ENCODE measurements at places on chromosomes 1 and 21.
A peak's percentile ranks its signal among the peaks of the same experiment; 100 is the strongest.

- H3K27me3 ChIP-seq = no peaks in the 10 kb centered on the region
- H3K4me3 ChIP-seq = no peak overlapping the region
- no peak for DNase-seq
- H3K4me1 ChIP-seq = no peaks in the 10 kb centered on the region
- no peaks in the 10 kb centered on the region for H3K36me3 ChIP-seq
Observed at GRCh38 chr1:177281901-177282300, 111.1 kb downstream of the BRINP2 start.

GRCh38 chr1:180811886-180812285 lies 100.8 kb upstream of the KIAA1614 start:
- no peaks in the 10 kb centered on the region for H3K4me1 ChIP-seq
- H3K27ac ChIP-seq = no peak overlapping the region
- no peaks in the 10 kb centered on the region for H3K27me3 ChIP-seq
- H3K4me3 ChIP-seq = no peak overlapping the region
- H3K36me3 ChIP-seq = no peaks in the 10 kb centered on the region
- no peak for DNase-seq

- DNase-seq = no peak
- no peak overlapping the region for H3K27ac ChIP-seq
- no peak overlapping the region for H3K4me3 ChIP-seq
- no peaks in the 10 kb centered on the region for H3K27me3 ChIP-seq
- no peaks in the 10 kb centered on the region for H3K36me3 ChIP-seq
Observed at GRCh38 chr1:159229896-159230295, 25.2 kb downstream of the ACKR1 start.

DNA sequence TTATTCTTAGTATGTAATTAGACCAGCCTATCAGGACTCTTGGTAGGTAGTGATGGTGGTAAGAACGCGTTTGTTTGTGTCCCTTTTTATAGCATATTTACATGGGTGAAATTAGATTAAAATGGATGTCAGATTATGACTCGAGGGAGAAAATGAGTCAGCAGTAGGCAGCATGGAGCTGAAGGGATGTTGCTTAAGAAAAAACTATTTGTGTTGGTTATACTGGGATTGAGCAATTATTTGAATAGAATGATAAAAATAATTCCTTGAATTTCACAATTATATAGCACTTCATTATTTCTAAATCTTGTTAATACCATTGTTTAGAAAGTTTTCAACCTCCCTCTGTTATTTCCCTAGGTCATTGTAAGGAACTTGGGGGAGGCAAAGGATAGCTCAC lies 348.8 kb downstream of the RYR2 start:
- H3K27ac ChIP-seq = no peak overlapping the region
- no peaks in the 10 kb centered on the region for H3K36me3 ChIP-seq
- H3K4me1 ChIP-seq = no peaks in the 10 kb centered on the region
- H3K27me3 ChIP-seq = no peaks in the 10 kb centered on the region
- no peak overlapping the region for H3K4me3 ChIP-seq

GRCh38 chr21:31682620-31683019 lies 23.1 kb downstream of the SOD1 start:
- DNase-seq = no peak
- peaks cover 45% of the 10 kb centered on the region for H3K36me3 ChIP-seq
- no peak overlapping the region for H3K27ac ChIP-seq

GRCh38 chr21:35556536-35556935 lies 503.8 kb downstream of the SETD4 start:
- no peaks in the 10 kb centered on the region for H3K4me1 ChIP-seq
- H3K27ac ChIP-seq = no peak overlapping the region
- H3K4me3 ChIP-seq = no peak overlapping the region
- DNase-seq = no peak
- H3K27me3 ChIP-seq = no peaks in the 10 kb centered on the region

- H3K27me3 ChIP-seq = no peaks in the 10 kb centered on the region
- H3K4me3 ChIP-seq = no peak overlapping the region
- peak overlapping the region; percentile 96 for H3K27ac ChIP-seq
- no peak for DNase-seq
- H3K36me3 ChIP-seq = no peaks in the 10 kb centered on the region
Observed at GRCh38 chr1:202565890-202566602, 144.2 kb downstream of the SYT2 start.

- H3K27me3 ChIP-seq = no peaks in the 10 kb centered on the region
- peak overlapping the region; percentile 88 for H3K27ac ChIP-seq
- peaks cover 62% of the 10 kb centered on the region for H3K4me1 ChIP-seq
- DNase-seq = peak; percentile 83
- no peaks in the 10 kb centered on the region for H3K36me3 ChIP-seq
Observed at GRCh38 chr1:32754317-32755097, 51.9 kb upstream of the SYNC start.

GRCh38 chr1:215241451-215241850 lies 158.9 kb downstream of the KCNK2 start:
- no peak overlapping the region for H3K27ac ChIP-seq
- no peaks in the 10 kb centered on the region for H3K27me3 ChIP-seq
- H3K4me3 ChIP-seq = no peak overlapping the region
- no peaks in the 10 kb centered on the region for H3K4me1 ChIP-seq
- DNase-seq = no peak
- H3K36me3 ChIP-seq = no peaks in the 10 kb centered on the region

DNA sequence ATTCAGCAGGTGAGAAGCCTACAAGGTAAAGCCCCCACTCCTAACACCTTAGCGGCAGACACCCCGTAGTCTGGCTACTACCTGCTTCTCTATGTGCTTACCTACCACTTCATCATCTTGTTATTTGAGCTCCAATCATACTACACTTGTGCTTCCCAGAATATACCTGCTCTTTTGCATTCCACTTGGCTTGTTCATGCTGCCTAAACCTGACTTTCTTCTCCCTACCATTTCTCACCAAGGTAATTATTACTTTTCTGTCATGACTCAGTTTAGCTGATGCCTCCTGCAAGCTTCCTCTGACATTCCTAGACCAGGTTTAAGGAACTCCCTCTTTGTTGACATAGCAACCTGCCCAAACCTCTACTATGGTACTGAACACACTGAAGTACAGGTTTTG lies 495.6 kb upstream of the C1orf87 start:
- H3K4me3 ChIP-seq = no peak overlapping the region
- no peak overlapping the region for H3K27ac ChIP-seq
- peaks cover 29% of the 10 kb centered on the region for H3K4me1 ChIP-seq
- no peaks in the 10 kb centered on the region for H3K27me3 ChIP-seq
- no peaks in the 10 kb centered on the region for H3K36me3 ChIP-seq
- no peak for DNase-seq

- H3K27ac ChIP-seq = peak overlapping the region; percentile 75
- no peaks in the 10 kb centered on the region for H3K27me3 ChIP-seq
- H3K4me1 ChIP-seq = peaks cover 18% of the 10 kb centered on the region
Observed at GRCh38 chr1:9942399-9942938, 722 bp downstream of the LZIC start.
